ENCODE measurements at places on chromosomes 12 and 14.

DNA sequence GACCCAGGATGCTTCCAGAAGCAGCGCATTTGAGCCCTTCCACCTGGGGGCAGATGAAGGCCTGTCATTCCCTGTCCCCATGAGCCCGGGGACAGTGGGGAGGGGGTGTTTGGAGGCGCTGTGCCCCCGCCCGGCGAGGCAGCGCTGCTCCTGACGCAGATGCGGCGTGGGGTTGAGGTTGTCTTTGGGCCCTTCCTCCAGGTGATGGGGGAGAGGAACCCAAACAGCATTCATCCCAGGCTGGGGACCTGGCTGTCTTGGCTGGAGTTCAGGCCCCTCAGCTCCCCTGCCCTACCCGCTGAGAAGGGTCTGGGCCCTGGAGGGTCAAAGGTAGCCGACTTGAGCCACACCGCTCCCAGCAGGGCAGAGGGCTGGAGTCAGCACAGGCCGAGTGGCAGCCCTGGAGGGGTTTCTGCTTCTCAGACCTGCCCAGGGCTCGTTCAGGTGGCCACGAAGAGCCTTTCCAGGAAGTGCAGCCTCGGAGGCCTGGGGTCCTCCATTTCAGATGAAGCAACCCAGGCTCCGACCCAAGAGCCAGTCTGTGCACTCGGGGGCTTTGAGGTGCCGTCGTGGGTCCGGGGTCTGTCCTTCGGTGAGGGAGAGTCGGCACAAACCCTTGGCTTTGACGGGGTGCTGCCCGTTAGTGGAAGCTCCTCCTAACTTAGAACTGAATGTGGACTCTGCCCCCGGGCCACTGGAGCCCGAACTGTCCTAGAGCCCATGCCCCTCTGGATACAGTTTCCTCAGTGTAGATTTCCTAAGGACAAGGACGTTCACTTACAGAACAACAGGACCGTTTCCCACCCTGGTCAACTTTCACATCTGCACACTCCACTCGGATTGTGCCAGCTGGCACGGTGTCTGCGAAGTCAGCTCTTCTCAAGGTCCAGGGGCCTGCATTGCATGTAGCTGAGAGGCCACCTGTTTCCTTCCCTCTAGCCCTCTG, 16.1 kb downstream of the ACADS start:
- DNase-seq: no peak

DNA sequence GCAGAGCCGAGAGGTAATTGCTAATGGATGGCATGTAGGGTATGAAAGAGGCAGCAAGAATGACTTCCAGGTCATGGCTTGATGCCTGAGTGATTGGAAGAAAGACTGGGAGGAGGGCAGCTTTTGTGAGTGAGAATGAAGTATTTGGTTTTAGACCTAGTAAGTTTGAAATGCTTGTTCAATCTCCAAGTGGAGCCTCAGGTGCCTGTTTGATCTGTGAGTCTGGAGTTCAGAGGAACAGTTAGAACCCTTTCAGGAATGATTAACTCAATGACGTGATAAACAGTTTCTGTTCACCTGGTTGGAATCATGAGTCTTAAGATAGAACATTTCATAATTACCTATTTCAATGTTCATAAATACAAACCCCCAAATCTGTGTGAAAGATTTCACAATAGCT, 10.4 kb downstream of the KCNJ8 start:
- no peak for DNase-seq

- DNase-seq: no peak
These were observed 59.5 kb upstream of the CAPRIN2 start for GRCh38 chr12:30814295-30814655.

DNA sequence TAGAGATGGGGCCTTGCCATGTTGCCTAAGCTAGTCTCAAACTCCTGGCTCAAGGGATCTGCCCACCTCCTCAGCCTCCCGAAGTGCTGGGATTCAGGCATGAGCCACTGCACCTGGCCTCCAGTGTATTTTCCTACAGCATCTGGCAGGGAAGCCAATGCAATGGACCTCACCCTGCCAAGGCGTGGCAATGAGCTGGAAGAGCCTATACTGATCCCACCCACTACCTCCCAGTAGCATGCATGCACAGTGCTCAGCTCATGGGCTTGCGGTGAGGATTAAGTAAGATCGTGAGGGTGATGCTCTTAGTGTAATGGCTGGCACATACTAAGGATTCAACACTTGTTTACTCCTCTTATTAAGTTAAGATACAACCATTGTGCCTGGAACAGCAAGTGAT, 69.7 kb downstream of the PHLDA1 start:
- DNase-seq: no peak

DNA sequence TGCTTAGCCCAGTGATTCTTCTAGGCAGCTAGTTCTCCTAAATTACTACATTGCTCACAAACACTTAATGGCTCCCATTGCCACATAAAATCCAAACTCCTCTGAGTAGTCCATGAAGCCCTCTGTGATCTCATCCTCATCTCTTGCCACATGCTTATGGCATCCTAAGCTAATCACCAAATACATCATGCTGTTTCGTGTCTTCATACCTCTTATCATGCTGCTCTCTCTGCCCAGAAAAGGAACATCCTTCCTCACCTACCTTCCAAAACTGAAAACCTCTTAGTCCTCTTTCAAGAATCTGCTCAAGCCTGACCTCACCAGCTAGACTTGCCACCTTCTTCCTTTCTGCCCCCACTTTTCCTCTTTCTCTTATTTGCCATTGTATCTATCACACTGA, 108.5 kb downstream of the DUSP6 start:
- DNase-seq: no peak

DNA sequence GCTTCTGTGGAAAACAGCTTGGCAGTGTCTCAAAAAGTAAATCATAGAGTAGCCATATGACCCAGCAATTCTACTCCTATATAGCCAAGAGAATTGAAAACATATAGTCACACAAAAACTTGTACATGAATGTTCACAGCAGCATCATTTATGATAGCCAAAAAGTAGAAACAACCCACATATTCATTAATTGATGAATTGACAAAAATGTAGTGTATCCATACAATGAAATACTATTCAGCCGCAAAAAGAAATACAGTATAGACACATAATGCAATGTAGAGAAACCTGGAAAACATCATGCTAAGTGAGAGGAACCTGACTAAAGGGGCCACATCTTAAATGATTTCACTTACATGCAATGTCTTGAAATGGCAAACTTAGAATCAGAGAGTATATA, 326.6 kb downstream of the KCNH5 start:
- DNase-seq: no peak

DNA sequence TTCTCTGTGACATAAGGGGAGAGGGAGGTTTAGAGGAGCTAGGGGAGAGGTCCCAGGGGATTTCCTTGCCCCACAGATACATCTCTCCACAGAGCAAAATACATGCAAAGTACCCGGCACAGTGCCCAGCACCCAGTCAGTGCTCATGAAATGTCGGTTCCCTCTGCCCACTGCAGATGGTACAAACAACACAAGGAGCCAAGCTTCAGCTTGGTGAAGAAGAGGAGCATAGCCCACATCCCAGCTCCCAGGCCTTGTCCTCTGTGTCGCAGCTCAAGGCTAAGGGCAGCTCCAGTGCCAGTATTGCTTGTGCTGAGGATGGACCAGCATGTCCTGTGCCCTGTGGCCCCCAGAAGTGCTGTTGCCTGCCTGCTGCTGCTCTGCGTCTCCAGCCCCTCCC, 35.0 kb upstream of the FKBP4 start:
- DNase-seq: no peak

DNA sequence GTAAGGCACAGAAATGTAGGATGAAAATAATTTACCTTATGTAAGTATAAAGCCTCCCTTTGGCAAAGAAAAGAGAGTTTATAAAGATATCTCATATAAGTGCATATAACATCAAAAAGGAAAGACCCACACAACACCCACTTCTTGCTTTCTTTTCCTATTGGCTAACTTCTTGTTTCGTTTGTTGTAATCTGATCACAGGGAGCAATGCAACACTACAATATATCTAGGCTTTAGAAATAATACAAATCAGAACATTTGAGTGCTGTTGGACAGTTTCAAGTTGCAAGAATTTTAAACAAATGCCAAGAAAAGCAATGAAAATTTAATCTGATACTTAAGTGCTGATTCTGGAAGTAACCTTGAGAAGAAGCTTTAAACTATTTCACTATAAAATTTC, 1.3 kb downstream of the FGD6 start:
- peak; percentile 11 for DNase-seq

DNA sequence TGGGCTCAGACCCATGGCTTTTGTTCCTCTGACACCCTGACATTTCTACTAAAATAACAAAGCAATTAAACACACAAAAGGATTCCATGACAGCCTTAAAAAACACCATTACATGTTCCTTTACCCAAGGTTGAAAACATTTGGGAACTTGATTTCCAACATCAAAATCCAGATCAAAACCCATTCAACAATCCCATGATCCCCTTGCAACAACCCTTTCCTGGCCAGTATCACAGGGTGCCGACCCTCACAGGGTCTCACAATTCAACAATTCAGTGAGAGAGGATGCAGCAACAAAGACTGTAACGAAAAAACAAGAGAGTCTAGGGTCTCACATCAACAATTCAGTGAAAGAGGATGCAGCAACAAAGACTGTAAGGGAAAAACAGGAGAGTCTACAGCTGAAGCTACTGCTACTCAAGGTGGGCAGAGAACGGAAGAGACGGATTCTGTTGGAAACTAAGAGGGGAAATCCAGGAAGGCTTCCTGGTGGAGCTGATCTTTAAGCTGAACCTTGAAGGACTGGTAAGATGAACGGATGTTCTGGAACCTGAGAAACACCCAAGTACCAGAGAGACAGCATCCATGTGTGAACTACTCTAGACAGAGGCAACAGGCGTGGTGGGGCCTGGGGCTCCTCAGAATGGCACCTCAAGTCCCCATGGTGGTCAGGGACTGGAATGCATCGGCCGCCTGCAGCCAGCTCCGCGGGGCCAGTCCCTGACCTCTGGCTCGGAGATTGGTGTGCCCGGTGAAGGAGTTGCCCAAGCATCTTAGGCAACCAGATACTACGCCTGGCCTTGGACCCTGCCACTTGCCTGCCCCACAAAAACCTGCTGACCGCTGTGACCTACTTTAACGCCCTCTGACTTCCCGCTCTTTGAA, 22.7 kb upstream of the ZFP36L1 start:
- no peak for DNase-seq

DNA sequence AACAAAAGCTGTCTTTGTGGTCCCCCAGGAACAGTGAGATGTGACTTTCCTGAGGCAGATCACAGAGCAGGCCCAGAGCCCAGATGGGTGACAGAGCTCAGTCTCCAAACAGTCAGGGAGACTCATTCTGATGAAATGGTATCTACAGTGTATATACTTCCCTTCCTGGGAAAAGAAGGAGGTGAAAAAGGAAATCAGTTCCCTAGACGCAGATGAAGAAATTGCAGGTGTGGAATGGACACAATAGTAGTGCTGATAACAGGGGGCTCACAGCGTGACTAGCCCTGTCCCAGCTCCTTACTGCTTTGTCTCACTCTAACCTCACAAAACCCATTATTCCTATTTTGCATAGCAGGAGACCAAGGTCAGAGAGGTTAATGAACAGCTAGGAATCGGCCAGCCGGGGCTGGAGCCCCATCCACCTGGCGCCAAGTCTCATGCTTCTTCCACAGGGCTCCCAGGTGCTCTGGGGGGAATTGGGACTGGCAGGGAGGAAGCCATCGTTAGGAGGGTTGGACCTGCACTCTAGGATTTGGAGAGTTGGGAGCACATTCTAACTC, 11.9 kb downstream of the KCNH3 start:
- no peak for DNase-seq

GRCh38 chr12:17976202-17976601, 113.8 kb downstream of the RERGL start:
- DNase-seq: no peak

DNA sequence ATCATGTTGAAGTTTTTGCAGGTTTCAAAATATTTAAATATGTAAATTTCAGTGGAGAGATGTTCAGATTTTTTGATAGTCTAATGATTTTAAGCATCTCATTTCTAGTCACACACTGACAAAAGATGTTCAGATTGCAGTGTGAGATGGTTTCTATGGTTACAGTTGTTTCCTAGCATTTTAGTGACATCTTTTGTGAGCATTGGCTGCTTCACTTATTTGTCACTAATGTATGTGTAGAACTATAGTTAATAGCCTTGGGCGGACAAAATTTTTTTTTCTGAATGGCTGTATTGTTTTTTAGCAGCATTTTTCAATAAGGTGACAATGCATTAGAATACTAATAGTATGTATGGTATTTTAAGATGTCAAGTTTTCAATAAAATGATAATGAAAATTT, 315.6 kb upstream of the PRKD1 start:
- DNase-seq: no peak

DNA sequence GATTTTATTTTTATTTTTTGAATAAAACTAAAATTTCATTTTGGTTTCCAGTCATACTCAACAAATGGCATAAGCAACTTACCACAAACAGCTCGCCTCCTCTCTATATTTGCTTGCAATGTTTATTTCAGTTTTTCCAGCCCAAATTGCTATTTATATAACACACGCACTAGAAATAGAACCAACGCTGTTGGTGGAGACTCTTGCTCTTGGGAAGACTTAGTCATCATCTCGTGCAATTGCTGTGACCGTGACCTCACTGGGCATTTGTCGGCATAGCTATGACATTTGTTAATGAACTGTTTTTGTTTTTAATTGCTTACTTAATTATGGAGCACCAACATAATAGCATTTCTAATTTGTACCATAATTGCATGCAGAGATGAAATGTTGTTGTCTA, 153.1 kb upstream of the OTX2 start:
- no peak for DNase-seq

DNA sequence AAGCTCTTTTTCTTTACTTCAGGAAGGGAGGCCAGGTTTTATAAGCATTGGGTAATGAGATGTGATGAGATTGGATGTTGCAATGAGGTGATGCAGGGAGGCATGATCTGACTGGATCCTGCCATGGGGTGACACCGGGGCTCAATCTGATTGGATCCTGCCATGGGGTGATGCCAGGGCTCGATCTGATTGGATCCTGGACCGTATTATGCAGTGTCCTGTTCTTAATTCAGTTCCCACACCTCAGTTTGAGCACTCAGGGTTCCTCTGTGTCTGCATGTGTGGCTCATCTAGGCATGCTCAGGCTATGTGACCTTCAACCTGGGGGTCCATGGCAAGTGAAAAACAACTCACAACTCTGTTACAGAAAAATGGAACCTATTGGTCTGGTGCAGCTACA, 166.4 kb downstream of the SLC15A4 start:
- DNase-seq: no peak

DNA sequence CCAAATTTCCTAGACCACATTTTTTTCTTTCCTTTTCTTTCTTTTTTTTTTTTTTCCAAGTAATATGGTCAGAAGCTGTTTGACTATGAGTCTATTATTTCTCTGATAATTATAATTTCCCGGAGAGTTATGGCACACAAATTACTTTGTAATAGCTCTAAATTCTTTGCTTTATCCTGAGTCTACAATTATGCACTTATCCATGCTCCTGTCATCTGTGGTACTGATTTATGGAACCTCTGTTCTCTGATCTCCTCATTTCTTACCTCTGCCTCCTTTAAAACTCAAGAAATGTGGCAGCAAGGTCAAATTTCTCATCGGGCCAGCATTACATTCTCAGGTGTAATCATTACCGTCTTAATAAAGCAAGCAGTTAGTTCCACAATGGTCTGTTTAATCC, 282.1 kb downstream of the PAWR start:
- no peak for DNase-seq

Measured in AG20443 (cell line).